Right lobe of liver (tissue), 6 donors: ENCODE measurements at places on chromosomes 6 and 20. TPM values are rescaled to one million over a fixed set of nuclear protein-coding genes. Genes with fewer than 3 reads are reported as not detected.
A peak's percentile ranks its signal among the peaks of the same experiment; 100 is the strongest.

DNA sequence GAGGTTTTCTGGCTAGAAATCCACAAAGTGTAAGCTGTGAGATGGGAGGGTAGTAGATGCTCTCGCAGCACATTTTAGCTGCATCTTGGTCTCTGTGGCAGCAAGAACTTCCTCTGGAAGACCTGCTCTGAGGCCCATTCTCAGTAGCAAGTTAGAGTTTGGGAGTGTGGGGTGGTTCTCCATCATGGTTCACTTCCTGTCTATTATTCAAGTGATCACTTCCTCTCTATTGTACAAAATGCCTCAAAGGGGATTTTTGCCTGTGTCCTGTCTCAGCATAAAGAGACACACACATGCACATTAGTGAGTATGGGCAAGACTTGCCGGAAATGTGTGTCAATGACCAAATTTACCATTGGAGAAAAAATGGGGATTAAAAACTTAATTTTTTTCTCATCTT is 42.5 kb downstream of the LYRM2 start:
- H3K4me1 ChIP-seq = no peaks in the 10 kb centered on the region
- no peak for DNase-seq
- H3K36me3 ChIP-seq = no peaks in the 10 kb centered on the region
- no peaks in the 10 kb centered on the region for H3K27me3 ChIP-seq
- H3K4me3 ChIP-seq = no peak overlapping the region

CTAGE9 gene
- total RNA-seq = not detected

MROH8 gene
- total RNA-seq = 3.4 TPM

DNA sequence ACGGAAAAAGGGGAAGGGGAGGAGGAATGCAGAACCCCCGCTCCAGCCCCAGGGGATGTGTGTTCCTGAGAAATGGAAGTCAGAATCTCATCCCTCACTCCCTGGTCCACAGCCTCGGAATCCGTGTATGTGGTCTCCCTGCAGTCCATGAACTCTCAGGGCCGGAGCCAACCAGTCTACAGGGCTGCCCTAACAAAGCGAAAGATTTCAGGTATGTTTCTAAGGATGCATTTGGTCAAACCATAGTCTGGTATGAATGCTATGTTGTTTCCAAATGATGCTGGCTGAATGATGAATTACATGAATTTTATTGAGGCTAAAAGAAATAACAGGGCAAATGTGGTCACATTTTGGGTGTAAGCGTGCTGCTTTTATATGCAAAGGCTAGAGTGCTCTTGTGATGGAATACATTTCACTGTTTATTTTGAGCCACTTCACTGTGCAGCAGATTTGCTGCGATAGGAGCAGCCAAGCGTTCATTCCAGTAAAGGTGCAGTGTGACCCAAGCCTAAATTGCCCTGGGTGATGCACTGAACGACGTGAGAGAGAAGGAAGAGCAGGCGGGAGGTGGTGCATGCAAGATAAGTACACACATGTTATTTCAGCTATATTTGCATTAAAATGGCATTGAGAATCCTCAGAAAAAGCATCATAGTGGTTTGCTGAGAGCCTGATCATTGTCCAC is 52.4 kb downstream of the FNDC1 start:
- no peaks in the 10 kb centered on the region for H3K4me1 ChIP-seq
- H3K27me3 ChIP-seq = no peaks in the 10 kb centered on the region
- no peak overlapping the region for H3K27ac ChIP-seq
- no peaks in the 10 kb centered on the region for H3K36me3 ChIP-seq
- no peak for DNase-seq
- H3K4me3 ChIP-seq = no peak overlapping the region

- no peaks in the 10 kb centered on the region for H3K4me1 ChIP-seq
- H3K4me3 ChIP-seq = no peak overlapping the region
- H3K36me3 ChIP-seq = no peaks in the 10 kb centered on the region
- H3K27me3 ChIP-seq = no peaks in the 10 kb centered on the region
Measured at GRCh38 chr20:57522380-57523140, 2.4 kb downstream of the CTCFL start.

FABP7 gene
- total RNA-seq = not detected

MCCD1 gene
- total RNA-seq = not detected

DNA sequence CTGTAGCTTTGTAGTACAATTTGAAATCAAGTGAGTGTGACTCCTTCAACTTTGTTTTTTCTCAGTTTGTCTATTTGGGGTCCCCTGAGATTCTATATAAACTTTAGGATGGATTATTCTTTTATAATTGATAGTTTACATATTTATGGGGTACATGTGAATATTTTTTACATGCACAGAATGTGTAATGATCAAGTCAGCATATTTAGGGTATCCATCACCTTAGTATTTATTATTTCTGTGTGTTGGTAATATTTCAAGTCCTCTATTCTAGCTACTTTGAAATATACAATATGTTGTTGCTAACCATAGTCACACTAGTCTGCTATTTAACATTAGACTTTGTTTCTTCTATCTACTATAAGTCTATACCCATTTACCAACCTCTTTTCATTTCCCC is 50.3 kb downstream of the PLCG1 start:
- H3K27ac ChIP-seq = no peak overlapping the region
- no peaks in the 10 kb centered on the region for H3K27me3 ChIP-seq
- no peaks in the 10 kb centered on the region for H3K4me1 ChIP-seq
- H3K4me3 ChIP-seq = no peak overlapping the region
- no peaks in the 10 kb centered on the region for H3K36me3 ChIP-seq
- no peak for DNase-seq

PGM3 gene
- total RNA-seq = 38.1 TPM

PMEPA1 gene
- total RNA-seq = 0.55 TPM

- no peaks in the 10 kb centered on the region for H3K27me3 ChIP-seq
- no peaks in the 10 kb centered on the region for H3K36me3 ChIP-seq
- no peak for DNase-seq
- H3K27ac ChIP-seq = no peak overlapping the region
- no peak overlapping the region for H3K4me3 ChIP-seq
Measured at GRCh38 chr20:59334651-59335300, 34.4 kb downstream of the EDN3 start.

DNA sequence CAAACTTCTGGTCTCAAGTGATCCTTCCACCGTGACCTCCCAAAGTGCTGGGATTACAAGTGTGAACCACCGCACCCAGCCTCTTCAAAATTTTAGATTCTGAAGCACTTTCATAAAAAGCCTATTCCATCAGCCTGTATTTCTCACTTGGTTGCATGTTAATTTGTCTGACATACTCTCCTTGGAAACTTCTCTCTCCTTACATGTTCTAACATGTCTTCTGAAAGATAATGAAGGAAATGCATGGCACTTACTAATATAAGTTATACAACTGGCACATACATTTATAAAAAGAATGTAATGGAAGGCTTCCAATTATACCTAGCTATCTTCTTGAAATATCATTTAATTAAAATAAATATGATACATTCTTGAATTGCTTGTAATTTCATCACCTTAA is 597.5 kb downstream of the TBC1D32 start:
- no peak overlapping the region for H3K4me3 ChIP-seq
- no peaks in the 10 kb centered on the region for H3K27me3 ChIP-seq
- H3K36me3 ChIP-seq = no peaks in the 10 kb centered on the region
- H3K4me1 ChIP-seq = no peaks in the 10 kb centered on the region

DNA sequence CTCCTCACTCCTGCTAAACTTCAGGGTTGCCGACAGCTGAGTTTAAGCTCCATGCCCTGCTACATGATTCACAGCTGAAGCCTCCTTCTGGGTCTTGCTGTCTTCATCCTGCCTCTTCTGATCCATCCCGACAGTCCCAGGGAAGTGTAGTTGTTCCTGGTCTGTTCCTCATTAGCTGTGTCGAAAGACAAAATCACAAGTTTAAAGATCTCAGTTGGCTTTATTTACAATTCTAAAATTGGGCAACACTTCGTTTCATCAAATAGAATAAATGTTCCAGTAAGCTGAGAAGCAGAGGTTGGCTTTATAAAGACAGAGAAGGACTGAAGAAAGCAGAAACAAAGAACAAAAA is 4.1 kb upstream of the SLC2A10 start:
- no peak for DNase-seq
- peak overlapping the region; percentile 87 for H3K27ac ChIP-seq

DNA sequence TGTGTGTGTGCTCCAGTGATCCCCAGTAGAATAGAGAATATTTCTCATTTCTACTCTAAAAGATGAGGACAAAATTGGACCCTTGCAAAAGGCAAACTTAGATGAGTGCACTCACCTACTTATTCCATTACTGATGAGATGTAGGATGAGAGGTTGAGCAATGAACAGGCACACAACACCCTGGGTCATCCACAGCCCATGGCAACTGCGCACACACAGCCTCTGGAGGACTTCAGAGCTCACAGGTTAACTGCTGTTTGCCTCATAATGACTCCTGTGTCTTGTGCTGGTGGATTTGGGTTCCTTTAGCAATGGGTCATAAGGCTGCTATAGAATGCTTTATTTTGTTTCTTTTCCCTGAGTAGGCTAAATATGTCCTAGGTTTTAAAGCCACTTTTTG is 103.6 kb upstream of the TNFAIP3 start:
- no peaks in the 10 kb centered on the region for H3K36me3 ChIP-seq
- DNase-seq = no peak
- H3K4me3 ChIP-seq = no peak overlapping the region
- H3K27me3 ChIP-seq = no peaks in the 10 kb centered on the region
- H3K4me1 ChIP-seq = no peaks in the 10 kb centered on the region

GRCh38 chr6:140957386-140957785 is 1175.3 kb upstream of the GJE1 start:
- no peaks in the 10 kb centered on the region for H3K27me3 ChIP-seq
- H3K27ac ChIP-seq = no peak overlapping the region
- DNase-seq = no peak
- no peak overlapping the region for H3K4me3 ChIP-seq

HLA-DMA gene
- 26.2 TPM for total RNA-seq

PTGIS gene
- 10.7 TPM for total RNA-seq

HS3ST5 gene
- not detected for total RNA-seq

DNA sequence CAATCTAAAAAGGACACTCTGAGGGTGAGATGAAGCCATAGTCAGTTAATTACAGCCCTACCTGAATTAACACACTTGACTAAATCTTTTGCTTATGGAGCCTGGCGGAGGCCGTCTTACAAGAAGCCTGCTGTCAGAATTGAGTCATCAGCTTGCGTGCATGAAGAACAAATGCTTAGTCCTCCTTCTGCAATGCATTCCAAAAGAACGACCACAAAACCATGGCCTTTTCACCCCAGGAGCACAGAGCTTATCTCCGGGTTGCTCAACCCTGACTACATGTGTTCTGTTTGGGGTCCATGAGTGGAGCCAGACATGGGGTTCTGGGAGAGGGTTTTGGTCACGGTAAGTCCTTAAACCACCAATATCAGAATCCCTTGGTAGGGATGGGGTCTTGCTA is 318.1 kb downstream of the CLIC5 start:
- H3K4me3 ChIP-seq = no peak overlapping the region
- no peaks in the 10 kb centered on the region for H3K27me3 ChIP-seq

DNA sequence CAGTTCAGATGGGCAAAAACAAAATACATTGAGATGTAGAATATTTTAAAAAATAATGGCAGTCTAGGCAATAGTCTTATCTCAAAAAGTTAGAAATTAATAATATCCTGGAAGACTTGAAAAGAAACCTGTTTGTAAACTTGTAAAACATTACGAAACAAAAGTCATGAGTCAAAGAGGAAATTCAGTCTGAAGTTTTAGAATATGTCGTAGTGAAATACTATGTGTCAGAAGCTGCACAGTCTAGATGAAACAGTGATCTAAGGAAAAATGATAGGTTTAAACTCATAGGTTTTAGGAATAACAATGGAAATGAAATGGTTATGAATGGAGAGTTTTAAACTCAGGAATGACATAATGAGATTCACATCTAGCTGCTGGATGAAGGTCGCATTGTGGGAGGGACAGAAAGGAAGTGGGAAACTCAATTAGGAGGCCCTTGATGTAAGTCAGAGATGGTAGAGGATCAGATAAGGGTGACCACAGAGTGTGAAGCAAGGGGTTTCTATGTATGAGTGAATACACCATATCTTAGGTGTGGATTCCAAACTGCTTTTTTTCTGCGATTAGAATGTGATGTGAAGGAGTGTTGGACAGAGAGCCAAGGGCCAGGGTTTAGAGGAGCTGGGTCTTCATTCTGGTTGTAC is 2.8 kb downstream of the SNRPB2 start:
- H3K27me3 ChIP-seq = no peaks in the 10 kb centered on the region
- H3K27ac ChIP-seq = no peak overlapping the region

ARMC2 gene
- 0.95 TPM for total RNA-seq

SIRPB2 gene
- 0.55 TPM for total RNA-seq

DNA sequence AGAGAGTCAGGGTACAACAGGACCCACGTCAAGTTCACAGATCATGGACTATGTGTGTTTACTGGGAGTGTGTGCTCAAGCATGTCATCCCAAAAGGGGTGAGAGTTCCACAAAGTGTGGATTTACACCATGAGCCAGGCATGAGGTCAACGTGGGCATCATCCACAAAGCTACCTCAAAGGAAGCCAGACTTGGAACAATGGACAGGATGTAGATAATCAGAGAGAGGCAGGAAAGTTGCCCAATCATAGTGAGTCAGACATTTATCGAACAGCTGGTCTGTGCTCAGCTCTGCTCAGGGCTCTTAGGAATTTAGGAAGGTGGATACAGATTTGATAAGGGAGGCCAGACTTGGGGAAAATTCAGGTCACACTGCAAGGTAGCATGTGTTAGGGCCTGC is 317.2 kb upstream of the CDYL start:
- no peak for DNase-seq
- no peak overlapping the region for H3K4me3 ChIP-seq
- no peaks in the 10 kb centered on the region for H3K4me1 ChIP-seq
- no peak overlapping the region for H3K27ac ChIP-seq
- H3K36me3 ChIP-seq = no peaks in the 10 kb centered on the region
- H3K27me3 ChIP-seq = no peaks in the 10 kb centered on the region

SCUBE3 gene
- total RNA-seq = 0.05 TPM

GRCh38 chr20:62642051-62642665 is at the start of gene SLCO4A1:
Gene SLCO4A1 (plus strand): TSS chr20:62642503. CDS start chr20:62656455, 13,952 bp downstream.
- H3K4me1 ChIP-seq = no peaks in the 10 kb centered on the region
- peak; percentile 85 for DNase-seq
- peak within 1 kb of the TSS; percentile 48 for H3K4me3 ChIP-seq

DNA sequence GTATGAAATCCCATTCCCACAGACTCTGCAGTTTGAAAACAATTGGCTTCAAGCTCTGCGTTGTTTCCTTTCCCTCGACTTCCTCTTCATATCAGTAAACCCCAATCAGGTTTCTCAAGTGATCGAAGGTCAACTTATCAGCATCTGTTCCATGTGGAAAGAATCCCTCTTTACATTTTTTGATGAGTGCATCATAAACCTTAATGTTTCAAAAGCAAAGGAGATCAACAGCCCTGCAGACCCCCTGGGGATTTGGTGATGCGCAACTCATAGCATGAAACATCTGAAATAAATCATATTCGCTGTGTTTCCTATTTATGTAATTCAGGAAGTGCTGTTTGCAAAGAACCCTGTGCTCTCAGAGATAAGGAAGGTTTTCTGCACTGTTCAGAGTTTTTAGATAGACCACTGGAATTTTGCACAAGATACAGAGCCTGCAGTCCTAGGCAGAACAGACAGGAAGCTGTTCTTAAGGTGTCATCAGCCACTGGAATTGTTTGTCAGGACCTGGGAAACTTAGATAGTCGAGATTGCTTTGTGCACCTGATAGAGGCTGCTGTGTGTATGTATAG is 216.0 kb downstream of the HIVEP2 start:
- no peaks in the 10 kb centered on the region for H3K36me3 ChIP-seq
- H3K4me3 ChIP-seq = no peak overlapping the region
- no peaks in the 10 kb centered on the region for H3K4me1 ChIP-seq
- H3K27ac ChIP-seq = no peak overlapping the region
- no peaks in the 10 kb centered on the region for H3K27me3 ChIP-seq
- DNase-seq = no peak

- no peak overlapping the region for H3K4me3 ChIP-seq
- no peak overlapping the region for H3K27ac ChIP-seq
- no peak for DNase-seq
- H3K4me1 ChIP-seq = no peaks in the 10 kb centered on the region
- no peaks in the 10 kb centered on the region for H3K27me3 ChIP-seq
Measured at GRCh38 chr6:95959261-95959660, 56.5 kb upstream of the FUT9 start.
